Hepatic stellate cell (primary cell): ENCODE measurements at places on chromosomes 2 and 18.

DNA sequence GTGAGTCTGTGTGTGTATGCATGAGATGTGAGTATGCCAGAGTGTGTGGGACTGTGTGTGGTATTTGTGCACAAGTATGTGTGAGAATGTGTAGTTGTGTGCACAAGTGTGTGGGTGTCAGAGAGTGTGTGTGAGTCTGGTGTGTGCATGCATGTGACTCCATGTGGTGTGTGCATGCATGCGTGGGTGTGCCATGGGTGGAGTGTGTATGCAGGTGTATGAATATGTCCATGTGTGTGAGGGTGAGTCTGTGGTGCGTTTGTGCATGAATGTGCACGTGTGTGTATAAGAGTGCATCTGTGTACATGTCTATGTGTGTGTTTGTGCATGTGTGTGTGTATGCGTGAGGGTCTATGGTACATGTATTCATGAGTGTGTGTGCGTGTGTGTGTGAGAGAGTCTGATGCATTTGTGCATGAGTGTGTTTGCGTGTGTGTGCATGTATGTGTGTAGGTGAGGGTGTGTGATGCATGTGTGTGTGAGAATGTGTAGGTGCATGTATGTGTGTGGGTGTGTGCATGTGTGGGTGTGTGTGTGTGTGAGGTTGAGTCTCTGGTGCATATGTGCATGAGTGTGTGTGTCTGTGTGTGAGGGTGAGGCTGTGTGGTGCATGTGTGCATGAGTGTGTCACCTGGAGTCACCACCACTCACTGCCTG lies 226.8 kb downstream of the LDLRAD4 start:
- DNase-seq = no peak

GRCh38 chr2:171550613-171551012 lies 28.3 kb downstream of the CYBRD1 start:
- DNase-seq = peak; percentile 10

DNA sequence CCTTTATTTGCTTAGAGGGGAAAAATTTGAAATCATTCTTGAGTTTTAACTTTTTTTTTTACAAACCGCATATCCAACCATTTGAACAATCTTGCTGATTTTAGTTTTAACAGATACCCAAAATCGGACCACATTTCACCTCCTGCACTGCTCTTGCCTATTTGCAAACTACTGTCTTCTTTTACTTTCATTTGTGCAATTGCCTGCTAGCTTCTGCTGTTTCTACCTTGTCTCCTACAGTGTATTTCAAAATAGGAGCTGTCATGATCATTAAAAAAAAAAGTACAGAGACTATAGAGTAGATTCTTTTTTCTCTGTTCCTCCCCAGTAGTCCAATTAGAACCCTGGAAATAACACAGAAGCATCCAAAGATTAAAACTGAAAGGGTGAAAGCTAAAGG lies 1081.2 kb downstream of the SOCS6 start:
- DNase-seq = no peak

- no peak for DNase-seq
Observed at GRCh38 chr18:25459814-25460213, 107.8 kb upstream of the ZNF521 start.

DNA sequence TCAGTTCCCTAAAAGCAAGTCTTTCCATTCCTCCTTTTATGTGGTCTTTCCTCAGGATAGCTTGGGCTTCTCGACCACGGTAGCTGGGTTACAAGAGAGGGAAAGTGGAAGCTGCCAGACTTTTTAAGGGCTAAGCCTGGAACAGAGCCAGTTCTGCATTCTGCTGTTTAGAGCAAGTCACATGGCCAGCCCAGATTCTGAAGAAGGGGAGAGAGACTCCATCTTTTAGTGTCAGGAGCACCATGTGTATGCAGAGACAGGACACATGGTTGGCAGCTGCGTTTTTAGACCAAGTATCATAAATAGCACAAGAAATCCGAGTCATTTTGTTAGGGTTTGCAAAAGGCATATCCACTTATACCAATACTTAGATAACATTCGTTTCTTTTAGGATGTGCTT lies 4.7 kb downstream of the HMSD start:
- no peak for DNase-seq

DNA sequence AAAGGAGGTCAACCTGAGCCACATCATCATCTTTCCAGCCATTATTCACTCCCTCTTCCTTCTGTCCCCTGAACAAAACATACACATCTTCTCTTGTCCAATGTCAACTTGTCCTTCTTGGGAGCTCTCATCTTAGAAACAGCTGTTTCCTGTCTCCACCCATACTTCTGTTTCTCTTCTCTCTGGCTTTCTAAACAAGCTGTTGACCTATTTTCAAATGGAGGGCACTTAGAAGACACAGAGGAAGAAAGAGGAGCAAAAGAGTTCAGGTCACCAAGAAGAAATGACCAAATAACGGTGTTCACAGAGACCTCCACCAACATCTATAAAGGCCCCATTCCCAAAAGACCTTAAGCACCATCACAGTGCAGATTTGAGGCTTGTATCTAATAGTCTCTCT lies 355.9 kb upstream of the HNRNPA3 start:
- no peak for DNase-seq

DNA sequence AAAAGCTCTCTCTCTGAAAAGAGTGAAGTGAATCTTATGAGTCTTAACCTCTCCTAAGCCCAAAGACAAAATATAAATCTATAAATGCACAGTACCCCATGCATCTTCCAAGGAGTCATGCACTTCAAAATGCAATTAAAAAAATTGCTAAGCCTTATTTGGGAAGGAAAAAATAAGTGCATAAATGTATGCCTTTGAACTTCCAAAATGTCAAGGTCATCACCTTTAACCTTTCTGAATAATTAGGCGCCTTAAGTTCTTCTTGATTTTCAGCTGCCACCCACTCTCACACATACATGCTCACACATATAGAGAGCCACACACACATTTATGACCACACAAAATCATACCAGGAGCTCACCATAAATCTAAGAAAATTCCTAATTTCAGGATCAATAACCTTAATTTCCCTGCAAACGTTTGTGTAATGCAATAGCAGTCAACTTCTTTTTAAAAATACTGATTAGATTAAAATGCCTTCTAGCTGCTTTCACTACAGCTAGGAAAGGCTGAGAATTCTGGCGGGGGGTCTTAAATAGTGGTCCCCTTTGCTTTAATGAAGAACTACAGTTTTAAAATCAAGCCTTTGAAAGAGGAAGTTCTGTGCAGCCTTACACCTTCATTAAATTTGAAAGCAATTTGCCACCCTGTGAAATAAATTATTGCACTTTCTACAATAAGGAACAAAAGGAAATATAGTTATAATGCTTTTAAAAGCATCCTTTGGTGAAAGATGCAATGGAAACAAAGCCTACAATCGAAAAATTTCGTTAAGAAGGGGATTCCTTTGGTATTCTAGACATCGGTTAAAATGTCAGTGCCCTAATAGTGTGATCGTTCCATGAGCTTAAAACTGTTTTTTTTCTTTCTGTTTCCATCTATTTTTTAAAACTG lies 3.6 kb downstream of the HOXD11 start:
- no peak for DNase-seq

- DNase-seq = no peak
Observed at GRCh38 chr2:153072077-153072476, 353.7 kb downstream of the ARL6IP6 start.

GRCh38 chr2:169964740-169965139 lies 137.5 kb downstream of the UBR3 start:
- no peak for DNase-seq
